ENCODE measurements at places on chromosomes 5 and 9.

DNA sequence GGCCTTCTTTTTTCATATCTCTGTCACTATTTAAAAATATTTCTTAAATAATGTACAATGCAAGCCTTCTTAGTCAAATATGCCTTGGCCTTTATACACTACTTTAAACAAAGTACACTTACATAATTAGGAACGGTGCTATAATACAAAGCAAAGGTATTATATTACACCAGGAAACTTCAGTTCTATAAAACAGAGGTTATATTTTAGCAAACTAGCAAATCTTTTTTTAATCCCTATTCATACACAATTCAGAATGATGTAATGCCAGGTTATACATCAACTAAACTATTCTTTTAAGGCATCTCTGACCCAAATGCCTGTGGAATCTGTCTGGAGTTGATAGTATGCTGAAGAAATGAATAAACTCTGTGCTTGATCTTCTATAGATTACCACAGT, 10.7 kb upstream of the LURAP1L start:
- DNase-seq = no peak

DNA sequence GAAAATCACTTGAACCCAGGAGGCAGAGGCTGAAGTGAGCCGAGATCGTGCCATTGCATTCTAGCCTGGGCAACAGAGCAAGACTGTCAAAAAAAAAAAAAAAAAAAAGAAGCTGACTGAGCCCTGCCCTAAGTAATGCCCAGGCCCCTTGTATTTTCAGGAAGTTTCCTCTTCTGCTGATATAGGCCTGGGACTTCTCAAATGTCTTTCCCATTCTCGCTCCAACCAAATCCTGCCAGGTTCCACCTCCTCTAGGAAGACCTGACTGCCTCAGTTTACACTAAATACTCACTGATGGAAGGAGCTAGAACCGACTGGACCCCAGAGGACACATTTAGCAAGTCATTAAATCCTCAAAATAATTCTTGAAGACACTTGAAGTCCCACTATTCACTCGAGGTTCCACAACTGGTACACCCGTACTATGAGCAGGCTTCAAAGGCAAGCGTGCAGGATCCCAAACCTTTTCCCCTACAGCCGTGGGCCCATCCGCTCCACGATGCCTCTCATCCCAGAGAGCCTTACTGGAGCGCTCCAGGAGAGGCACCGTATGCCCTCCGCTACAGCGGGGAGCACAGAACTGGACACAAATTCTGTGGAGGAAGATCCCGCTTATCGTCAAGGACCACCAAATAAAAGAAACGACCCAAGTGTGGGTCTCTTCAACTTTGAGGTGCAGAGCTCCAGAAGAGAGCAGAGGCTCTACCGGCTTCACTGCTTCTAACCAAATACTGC, 676 bp downstream of the NOL6 start:
- no peak for DNase-seq

- no peak for DNase-seq
These were observed 924.9 kb upstream of the DMAC1 start for GRCh38 chr9:8724284-8725018.

DNA sequence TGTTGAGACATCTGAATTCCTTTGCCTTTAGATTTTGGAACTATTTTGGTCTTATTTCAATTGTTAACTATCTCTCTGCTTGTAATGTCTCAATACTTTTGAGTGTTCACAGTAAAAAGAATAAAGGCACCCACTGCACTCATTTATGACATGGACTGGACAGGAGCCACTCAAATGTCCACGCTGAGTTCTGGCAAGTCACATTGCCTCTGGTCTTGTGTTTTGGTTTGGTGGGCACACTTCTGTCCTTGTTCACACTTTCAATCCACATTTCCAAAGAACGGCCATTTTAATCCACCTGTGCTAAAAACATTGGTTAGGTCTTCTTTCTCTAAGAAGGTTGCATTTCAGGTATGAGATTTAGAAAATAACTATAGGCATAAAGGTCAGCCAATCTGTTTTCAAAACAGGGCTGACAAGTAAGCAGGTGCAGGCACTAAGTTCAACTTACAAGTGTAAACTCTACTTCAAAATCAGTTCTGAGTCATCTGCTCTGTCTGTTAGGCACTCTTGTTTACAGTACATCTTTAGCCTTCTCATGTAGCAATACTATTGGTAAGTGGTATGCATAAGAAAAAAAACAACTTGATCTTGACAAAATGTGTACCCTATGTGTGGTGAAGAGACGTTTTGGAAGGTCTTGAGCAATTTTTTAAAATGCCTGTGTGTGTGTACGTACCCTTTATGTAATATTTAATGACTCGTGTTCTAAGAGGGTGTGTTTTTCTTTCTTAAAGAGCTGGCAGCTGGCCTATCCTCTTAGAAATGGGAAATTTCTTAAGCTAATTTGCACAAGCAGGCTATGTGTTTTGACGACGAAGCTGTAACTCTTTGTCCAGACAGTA, 31.5 kb upstream of the ZFAND5 start:
- DNase-seq = no peak

GRCh38 chr9:3980771-3981170, 319.1 kb downstream of the GLIS3 start:
- no peak for DNase-seq

- DNase-seq = no peak
These were observed 20.8 kb upstream of the CXCL14 start for GRCh38 chr5:135599421-135600151.

DNA sequence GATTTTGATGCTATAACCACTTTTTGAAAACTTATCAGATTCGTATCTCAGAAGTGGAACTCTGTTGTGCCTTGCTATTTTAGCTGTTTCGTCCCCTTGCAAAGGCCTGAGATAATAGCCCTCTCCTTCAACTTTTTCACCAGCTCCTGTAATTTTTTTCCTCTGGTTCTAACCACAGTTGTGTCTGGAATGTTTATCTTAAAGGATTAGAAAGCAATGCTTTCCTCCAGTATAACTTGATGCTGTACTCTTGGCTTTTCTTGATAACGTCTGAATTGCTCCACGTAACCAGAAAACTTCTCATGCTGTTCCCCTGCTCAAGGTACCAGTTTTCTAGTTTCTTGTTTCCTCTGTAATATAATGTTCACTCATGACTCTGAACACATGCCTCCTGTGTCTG, 209.4 kb downstream of the DTWD2 start:
- no peak for DNase-seq

DNA sequence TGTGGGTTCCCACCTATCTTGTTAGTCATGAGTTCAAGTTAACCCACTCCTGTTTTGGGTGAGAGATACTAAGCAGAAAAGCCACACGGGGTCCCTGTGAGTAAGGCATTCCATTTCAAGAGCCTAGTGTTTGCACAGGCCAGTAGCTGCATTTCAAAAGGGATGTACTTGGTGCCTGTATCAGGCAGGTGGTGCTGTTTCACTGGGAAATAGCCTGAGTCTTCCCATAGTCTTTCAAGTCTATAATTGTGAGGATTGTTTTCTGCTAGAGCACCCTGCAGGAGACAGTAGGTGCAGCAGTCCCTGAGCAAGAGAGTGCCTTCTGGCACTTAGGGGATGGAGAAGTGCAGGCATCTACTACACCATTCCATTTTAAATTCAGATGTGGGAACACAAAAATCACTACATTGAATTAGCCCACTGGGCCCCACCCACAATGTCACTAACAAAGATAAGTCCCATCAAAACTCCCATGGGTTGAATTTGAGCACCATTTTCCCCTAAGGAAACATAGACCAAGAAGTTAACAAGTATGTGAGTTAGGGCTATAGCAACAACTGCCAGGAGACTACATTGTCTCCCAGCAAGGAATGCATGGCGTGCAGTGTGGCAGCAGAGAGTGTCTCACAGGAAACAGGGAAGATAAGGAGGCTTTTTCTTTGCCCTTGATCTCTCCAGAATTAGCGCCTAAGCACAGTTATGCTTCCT, 263.2 kb downstream of the COX7C start:
- DNase-seq = peak; percentile 82

DNA sequence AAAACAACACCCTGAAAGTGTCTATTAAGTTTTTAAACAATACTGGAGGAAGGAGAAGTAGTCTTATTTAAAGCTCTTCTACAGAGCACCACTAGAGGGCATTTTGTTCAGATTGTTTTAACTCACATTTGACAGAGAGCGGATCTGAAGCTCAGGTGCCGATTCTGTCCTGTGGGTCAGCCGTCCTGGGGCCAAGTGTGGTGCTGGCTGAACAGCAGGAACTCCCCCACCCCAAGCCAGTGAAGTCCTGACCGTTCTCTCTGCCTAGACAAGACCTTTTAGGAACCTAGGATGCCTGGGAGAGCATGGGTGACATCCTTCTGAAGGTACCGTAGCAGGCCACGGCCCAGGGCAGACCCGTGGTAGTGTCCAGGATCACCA, 3.9 kb downstream of the EXOC3 start:
- peak; percentile 36 for DNase-seq

- DNase-seq = peak; percentile 49
These were observed 2.0 kb downstream of the BRD3 start for GRCh38 chr9:134065612-134066419.

DNA sequence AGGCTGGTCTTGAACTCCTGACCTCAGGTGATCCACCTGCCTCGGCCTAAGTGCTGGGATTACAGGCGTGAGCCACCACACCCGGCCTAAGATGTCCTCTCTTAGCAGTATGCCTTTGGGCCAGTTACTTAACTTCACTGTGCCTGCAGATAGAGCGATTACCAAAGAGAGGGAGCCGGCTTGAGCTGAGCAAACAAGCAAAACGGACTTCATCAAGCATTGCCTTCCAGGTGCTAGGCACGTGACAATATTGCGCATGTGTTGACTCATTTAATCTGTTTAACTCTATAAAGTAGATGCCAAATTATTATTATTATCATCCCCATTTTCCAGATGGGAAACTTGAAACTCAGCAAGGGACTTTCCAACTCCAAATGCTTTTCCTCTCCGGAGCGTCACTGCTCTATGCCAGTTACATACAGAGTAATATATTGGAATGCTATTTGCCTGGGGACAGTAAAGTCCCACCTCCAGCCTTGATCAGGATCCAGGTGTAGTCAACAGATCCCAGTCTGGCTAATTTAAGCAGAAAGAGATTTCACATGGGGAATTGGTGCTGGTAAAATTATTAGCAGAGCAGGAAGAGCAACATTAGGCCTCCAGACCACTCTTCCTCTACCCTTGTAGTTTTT, 5.6 kb upstream of the C9orf152 start:
- no peak for DNase-seq

- no peak for DNase-seq
These were observed 18.2 kb downstream of the TUT7 start for GRCh38 chr9:86336058-86336457.

DNA sequence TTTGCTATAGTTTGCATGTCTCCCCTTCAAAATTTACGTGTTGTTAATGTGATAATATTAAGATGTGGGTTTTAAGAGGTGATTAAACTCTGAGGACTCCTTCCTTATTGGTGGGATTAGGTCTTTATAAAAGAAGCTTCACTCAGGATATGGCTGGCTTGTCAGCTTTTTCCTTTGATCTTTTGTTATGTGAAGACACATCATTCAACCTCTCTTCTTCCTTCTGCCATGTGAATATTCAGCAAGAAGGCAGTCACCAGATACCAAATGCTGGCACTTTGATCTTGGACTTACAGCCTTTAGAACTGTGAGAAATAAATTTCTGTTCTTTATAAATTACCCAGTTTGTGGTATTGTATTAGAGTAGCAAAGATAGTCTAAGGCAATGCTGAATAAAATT, 855.9 kb upstream of the CDH10 start:
- DNase-seq = no peak

DNA sequence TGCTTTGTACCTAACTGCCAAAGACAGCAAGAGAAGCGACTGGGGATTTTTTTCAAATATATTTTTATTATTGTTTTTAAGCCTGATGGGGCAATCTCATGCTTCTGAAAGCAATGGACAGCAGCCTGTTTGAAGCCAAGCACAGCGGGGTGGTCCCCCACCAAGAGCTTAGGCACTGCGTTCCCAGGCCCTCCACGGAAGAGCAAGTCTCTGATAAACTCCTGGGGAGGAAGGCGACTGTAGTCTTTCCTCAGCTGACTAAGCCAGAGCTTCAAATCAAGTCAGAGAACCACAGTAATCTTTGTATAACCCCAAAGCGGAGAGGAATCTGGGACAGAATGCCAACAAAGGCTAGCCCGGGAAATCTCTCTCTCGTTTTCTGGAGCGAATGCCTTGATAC, 54.4 kb downstream of the ARSB start:
- no peak for DNase-seq

DNA sequence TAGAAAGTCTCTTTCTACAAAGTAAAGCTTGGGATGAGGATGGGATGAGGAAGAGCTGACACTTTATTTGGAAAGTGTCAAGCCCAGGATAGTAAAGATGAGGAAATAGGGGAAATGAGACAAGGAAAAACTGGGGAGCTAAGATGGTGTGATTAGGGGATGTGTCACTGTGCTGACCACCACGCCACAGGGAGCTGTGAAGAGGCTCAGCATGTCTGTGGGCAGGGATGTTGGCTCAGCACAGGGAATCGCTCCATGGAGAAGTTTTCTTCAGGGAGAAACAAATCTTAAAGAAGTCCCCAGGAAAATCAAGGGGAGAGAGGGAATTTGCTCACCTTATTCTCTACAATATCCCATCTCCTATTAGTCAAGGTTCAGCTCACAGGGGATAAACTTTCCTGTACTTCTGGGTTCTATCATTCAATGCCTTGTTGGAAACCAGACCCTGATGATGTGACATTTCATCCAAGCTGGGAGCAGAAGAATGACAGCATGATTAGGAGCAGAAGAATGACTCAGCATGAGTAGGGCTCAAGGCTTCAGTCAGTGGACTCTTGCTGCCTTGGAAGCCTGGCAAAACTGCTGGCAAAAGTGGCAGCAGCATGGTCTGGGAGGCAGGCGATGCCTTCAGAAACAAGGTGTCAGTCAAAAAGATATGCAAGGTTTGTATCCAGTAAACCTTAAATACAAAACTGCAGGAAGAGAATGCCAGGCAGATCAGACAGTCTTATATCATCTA, 4.9 kb downstream of the HSPB3 start:
- no peak for DNase-seq

GRCh38 chr5:73120222-73121118, at the start of gene TMEM171:
TSS of gene TMEM171 (plus strand) at chr5:73120575. CDS start at chr5:73123374, 2,799 bp downstream.
- DNase-seq = no peak

DNA sequence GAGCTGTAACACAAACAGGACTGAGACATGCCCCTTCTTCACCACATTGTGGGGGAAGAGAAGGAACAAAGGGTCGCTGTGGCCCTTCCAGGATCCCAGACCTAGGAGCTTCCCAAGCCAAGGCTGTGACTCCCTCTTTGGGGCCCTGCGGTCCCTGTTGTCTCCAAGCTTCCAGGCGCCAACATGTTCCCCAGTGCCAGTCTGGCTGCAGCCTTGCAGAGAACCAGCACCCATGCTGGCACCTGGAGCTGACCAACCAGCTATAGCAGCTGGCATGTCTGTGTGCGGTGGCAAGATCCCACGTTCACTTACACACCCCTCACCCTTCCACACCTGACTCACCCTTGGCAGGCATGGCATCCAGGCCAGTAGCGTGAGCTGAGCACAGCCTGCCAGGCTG, 20.7 kb upstream of the FANCC start:
- no peak for DNase-seq

DNA sequence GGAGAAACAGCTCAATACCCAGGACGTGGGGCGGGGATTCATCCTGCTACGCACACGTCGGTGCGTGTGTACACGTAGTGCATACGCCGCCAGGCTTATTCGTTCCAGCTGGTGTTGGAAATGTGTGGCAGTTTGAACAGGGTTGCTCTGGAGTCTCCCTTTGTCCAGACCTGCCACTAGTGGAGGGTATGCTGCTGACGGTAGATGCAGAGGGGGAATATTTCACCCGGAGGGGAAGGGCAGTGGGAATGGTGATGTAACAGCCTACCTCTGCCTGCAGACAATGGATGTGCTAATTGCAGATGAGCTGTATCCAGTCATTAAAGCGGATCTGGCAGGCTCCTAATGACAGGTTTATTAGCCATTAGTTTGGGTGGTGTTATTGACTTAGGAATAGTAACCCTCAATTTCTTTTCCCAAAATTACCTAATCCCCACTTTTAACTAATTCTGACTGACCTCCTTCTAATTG, 142.7 kb downstream of the PAX5 start:
- DNase-seq = no peak
